ENCODE measurements at places on chromosomes 3 and 15.
A peak's percentile ranks its signal among the peaks of the same experiment; 100 is the strongest.

- no peak for DNase-seq
Observed at GRCh38 chr3:158701420-158702065, 29.1 kb upstream of the LXN start.

- peak; percentile 70 for DNase-seq
Observed at GRCh38 chr3:13452490-13453335, 27.4 kb upstream of the HDAC11 start.

GRCh38 chr3:194246709-194247349, 104.3 kb downstream of the CPN2 start:
- DNase-seq = no peak

DNA sequence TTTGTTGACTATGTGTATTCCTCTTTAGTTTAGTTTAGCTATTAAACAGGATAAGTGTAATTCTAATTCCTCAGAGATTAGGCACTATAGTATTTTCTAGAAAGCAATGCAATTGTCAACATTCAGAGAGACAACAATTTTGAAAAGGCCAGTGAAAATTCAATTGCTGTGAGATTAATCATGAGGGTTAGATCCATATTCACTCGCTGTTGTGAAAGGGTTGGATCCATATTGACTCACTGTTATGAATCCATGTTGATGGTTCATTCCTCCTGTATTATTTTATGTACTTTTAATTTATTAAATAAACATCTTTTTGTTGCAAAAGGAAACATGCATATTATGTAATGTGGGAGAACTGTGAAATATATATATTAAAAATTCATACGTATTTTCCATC, 641 bp downstream of the TRAT1 start:
- no peak for DNase-seq

DNA sequence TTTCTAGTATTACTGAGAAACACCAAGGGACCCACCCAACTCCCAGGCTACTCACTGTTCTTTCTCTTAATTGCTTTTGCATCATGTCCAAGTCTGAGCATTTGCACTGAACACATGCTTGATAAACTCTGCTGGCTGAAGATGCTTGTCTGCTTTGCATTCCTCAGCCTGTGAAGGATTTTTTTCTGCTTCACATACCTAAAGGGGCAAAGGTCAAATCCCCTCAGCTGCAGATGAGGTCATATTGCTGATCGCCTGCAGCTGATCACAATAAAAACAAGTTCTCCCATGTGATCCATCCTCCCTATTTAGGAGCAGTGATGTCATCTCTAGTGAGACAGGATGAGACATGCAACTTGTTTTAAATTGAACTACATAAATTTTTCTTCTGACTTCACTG, 84.6 kb upstream of the DCBLD2 start:
- DNase-seq = no peak

DNA sequence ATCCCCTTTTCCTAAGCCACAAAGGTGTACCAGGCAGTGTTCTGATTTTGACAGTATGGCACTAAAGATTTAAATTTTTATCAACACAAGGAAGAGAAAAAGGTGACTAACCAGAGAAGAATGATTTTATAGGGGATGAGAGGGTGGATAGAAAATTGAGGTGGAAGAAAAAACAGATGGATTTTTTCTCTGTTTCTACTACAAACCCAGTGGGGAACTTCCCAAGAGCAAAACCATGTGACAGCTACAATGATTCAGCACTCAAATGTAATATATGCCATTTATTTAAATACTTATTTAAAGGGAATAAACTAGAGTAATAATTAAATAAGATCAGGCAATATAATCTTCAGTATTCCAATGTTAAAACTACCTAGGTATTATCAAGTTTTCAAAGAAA, 11.1 kb downstream of the DCUN1D1 start:
- DNase-seq = no peak

GRCh38 chr3:41276191-41276590, 76.9 kb downstream of the CTNNB1 start:
- no peak for DNase-seq

- DNase-seq = no peak
Observed at GRCh38 chr15:82111918-82112317, 66.1 kb upstream of the MEX3B start.

DNA sequence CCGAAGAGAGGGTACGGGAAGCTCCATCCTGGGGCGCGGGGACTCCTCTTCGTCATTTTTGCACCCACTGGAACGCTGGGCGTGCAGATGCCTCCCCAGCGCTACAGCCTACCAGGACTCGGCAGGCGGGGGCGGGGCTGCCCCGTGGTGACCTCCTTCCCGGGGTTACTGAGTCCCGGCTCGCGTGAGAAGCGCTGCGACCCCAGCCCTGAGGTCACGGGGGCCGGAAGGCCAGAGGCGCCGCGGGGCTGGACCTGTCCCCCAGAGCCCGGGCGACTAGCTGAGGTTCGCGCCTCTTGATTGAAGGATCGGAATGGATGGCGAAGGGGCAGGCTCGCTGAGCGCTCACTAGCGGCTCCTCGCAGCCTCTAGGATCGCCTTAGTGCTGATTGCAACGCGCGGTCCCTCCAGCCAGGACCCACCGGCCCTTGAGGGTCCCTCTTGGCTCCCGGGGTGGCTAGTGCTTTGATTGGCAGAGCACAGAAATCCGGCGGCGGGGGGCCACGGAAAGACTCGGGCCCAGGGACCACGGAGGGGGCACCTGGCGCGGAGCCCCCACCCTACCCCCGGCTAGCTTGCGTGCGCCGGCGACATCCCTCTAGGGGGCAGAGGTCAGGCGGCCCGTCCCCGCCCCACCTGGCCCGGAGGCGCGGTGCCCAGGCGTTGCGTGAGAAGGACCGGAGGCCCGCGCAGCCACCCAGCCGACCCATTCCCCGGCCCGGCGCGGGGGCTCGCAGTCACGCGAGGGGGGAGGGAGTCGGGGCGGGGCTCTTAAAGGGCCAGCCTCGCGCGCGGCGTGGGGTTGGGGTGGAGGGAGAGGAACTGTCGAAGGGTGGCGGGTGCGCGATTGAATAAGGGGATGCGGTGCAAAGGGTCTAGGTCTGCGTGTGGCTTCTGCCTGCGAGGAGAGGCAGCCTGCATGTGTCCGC, 781 bp upstream of the CYP1A1 start:
- peak; percentile 16 for DNase-seq

DNA sequence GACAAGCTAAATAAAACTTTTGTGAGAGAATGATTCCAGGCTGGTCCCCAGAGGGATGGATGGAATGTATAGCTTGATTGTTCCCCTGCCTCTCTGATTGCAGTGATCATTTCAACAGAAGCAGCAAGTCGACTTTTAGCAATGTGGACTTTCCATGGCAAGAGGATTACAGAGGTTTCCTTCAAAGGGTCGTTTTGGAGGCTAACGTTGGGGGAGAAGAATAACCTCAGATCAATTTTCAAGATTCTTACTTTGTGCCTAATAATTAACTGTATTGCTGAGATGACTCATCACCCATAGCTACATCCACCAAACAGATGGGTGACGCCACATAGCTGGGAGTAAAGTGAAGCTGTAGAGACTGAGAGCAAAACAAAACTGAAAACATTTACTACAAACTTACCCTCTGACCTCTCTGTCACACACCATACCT, 79.9 kb downstream of the GTPBP8 start:
- DNase-seq = no peak

DNA sequence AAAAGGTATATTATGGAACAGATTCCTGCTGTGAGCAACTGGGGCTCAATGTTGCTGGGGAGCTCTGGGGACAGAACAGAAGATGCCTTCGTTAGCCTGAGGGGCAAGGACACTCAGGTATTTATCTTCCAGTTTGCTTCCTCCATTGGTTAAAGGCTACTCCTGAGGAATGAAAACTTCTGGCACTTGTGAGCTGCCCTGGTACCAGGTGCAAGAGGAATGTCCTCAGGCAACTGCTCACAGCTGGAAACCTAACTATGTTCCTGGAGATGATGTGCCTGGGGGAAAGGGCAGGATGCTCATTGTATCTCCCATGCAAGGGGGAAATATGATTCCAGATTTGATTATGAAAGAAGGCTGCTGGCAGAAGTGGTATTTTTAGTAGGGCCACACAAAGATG, 54.0 kb upstream of the BBX start:
- no peak for DNase-seq

DNA sequence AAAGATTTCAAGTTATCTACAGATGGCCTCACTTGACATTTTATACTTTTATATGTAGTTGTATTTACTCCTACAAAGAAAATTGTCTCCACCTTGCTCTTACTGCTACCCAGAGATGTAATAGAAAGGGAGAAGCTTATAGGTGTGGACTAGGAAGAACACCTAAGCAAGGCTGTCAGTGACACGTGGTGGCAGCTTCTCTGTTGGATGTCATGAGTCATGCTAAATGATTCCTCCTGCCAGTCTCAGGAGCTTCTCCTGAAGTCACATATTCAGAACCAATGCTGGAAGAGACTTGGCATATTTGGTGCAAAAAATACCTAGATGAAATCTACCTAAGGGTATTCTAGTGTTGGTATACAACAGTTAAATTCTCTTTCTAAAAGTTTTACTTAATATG, 184.7 kb downstream of the LRRC3B start:
- no peak for DNase-seq

DNA sequence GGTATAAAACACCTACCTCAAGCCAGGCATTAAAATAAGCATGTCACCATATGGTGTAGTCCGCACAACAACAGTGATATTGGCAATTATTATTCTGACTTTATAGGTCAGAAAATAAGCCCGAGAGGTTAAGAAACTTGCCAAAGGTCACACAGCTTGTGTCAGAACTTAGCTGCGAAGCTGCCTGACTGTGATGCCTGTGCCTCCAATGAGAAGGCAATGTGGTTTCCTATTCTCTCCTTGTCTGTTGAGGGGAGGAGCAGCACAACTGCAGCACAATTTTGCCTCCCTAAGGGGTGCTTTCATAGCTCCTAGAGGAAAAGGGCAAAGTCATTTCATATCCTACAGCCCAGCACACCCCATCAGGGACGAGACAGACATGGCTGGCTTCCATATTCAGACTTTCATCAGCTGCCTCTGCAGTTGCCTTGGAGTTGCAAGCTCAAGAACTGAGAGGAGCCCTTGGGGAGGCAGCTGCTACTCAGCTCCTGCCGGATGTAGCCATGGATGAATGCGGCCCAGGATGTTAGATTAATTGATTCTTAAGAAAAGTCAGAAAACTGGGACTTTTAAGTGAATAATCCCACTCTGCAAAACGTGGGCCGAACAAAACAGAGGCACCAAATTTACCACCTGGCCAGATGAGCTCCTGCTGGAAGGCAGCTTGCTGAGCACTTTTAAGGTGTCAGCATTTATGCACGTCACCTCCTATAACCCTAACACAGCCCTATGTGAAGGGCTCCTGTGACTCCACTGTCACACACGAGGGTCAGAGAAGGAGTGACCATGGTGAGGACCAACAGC, 38.5 kb downstream of the MYO5C start:
- no peak for DNase-seq

- DNase-seq = no peak
Observed at GRCh38 chr3:116032176-116032575, 408.9 kb downstream of the GAP43 start.

All from CD4-positive, alpha-beta T cell treated with Interleukin-4 for 4 hours (primary cell).